ENCODE measurements at places on chromosomes 3 and 15.

DNA sequence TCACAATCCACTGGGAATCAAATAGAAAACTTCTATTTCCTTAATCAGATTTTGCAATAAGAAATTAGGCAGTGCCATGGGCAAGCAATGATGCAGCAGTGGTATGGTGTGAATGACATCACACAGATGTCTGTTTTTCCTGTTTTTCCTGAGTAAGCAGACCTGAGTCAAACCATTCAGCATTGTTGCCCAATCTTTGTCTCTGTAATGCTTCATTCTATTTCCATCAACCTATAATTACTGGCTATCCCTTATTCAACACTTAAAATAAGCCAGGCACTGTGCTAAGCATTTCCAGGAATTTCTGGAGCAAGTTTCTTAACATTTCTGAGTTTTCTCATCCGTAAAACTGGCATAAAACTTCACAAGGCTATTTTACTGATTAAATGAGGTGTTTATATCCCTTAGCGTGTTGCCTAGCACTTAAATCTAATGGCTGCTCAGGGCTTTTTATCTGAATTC is 11.3 kb upstream of the OXSR1 start:
- no peak for DNase-seq

- no peak for DNase-seq
Measured at GRCh38 chr3:129046732-129047552, 13.6 kb upstream of the GP9 start.

- no peak for DNase-seq
Measured at GRCh38 chr15:32729700-32730395, 12.0 kb downstream of the GREM1 start.

- DNase-seq, result no peak
Measured at GRCh38 chr3:41997702-41998550, 36.0 kb upstream of the ULK4 start.

- no peak for DNase-seq
Measured at GRCh38 chr3:134369861-134370596, 4.2 kb downstream of the AMOTL2 start.

- DNase-seq, result no peak
Measured at GRCh38 chr3:114640126-114640525, 346.3 kb downstream of the TIGIT start.

GRCh38 chr15:87610366-87610765 is 646.2 kb downstream of the NTRK3 start:
- DNase-seq, result no peak

DNA sequence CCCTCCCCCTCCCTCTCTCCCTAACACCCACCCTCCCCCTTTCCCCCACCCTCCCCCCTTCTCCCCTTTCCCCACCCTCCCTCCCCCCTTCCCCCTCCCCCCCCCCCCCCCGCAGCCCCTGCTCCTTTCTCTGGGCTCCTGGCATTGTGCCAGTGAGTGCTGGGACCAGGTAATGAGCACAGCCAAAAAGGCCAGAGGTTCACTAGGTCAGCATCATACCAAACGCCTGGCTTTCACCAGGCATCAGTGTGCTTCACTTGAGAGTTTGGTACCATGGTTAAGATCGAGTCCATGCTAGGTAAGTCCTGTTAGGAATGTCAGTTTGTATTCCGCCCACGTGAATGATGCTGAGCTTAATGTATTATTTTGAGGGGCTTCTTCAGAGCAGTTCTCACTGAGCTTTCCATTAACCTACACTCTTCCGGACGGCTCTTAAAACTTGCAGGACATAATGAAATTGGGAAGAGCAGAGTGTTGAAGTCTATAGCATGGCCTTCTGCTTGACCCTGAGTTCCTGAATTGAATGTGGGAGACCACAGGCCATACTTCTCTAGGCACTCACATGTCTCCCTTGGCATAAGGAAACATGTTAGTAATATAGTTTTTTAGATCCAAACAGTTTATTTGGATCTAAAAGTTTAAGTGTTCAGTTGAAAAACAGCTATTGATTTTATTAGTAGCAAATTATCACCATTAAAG is 45.6 kb downstream of the SENP2 start:
- no peak for DNase-seq

DNA sequence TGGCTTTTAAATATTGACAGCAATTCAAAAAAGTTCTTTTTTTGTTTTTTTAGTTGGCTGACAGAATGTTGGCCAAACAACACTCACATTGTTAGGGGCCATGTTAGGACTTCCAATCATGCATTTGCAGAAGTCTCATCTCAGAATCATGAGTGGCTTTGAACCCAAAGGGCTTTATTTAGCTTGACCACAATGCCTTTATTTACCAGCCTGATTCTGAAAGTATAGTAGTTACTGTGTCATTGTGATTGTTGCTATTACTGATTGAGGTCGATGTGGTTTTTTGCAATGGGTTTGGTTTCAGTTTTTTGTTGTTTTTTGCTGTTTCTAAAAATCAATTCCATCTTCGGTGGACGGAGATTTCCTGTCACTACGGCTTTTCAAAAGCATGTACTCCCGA is 7.2 kb downstream of the GLDN start:
- no peak for DNase-seq

DNA sequence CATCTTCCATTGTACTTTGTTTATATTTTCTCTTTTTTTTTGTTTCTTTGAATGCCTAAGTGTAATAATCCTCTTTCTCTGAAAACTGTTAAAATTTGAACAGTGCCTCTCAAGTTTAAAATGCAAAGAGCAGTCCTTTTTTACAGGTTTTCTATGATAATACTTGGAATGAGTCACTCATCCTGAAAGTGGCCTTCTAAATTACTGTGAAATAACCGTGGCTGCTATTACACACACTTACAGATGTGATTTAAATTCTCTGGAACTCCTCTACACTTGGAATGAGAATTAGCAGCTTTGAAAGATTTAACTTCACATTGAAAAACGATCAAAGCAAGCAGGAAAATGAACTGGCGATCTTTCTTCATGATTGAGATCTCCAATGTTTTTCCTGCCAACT is 105.9 kb downstream of the ROBO1 start:
- DNase-seq, result no peak
